ENCODE measurements at places on chromosomes 12 and 14. TPM values are rescaled to one million over a fixed set of nuclear protein-coding genes. Genes with fewer than 3 reads are reported as not detected.

- DNase-seq: no peak
These were observed 20.1 kb downstream of the TGFB3 start for GRCh38 chr14:75961662-75962061.

GRCh38 chr12:67592228-67593011 is 56.1 kb upstream of the DYRK2 start:
- peak; percentile 27 for DNase-seq

DNA sequence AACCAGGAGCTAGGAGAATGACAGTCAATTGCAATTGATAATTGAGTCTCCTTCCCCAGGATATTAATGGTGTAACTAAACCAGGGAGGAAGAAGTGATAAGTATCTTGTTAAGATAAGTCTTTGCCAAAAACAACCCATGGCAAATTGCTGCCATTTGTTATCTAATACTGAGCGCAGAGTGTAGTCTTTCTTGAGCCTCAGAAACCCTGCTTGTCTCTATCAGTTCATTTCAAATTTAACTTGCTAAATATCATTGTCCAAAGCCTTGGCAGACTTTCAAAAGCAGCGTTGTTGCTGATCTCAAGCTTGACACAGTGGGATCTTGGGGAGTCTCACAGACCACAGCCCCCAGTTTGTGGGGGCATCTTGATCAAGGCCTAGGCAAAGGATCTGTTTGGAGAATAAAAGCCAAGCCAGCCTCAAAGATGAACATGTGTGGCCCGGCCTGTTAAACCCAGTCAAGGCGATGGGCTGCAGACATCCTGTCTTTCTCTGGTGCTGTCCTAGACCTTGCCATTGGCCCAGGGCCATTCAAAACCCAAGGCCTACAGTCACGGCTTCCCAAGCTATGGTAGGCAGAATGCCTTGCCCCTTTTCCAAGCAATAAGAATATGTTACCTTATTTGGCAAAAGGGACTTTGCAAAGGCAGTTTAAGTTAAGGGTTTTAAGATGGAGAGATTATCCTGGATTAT is 164.2 kb downstream of the CHST11 start:
- DNase-seq: no peak

The ORAI1 gene
- total RNA-seq: 18.8 TPM

The HVCN1 gene
- total RNA-seq: 4.5 TPM
